Activated CD8-positive, alpha-beta memory T cell treated with anti-CD3 and anti-CD28 coated beads for 4 hours (primary cell): ENCODE measurements at places on chromosomes 16 and 17.

DNA sequence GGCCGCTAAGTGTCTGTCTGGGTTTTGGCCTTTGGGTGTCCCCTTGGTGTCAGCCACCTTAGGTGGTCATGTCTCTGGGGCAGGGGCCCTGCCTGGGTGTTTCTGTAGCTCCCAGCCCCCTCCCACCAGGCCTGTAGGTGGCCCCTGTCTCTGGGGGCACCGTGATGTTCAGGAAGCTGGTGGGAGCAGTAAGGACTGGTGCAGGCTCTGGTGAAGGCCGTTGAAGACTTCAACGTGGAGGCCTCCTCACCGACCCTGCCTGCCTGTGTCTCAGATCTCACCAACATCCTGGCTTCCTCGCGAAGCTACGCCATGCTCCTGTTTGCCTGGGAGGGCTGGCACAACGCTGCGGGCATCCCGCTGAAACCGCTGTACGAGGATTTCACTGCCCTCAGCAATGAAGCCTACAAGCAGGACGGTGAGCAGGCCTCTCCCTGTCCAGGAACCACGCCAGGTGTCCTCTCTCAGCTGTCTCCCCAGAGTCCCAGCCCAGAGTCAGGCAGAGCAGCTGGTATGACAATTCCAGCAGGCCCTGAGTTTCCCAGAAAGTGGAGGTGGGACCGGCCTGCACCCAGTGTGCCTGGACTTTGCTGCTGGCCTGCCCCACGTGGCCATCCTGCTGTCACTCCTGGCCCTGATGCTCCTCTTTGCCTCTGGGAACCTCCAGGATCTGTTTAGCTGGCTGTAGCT lies 2.8 kb downstream of the ACE start:
- DNase-seq = no peak

DNA sequence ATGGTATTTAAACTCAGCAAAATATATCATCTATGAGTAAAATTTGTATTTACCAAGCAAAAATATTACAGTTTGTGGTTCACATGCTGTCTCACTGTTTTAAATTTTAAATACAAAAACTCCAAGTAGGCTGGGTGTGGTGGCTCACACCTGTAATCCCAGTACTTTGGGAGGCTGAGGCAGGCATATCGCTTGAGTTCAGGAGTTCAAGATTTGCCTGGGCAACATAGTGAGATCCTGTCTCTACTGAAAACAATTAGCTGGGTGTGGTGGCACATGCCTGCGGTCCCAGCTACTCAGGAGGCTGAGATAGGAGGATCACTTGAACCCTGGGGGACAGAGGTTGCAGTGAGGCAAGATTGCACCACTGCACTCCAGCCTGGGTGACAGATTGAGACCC lies 37.3 kb downstream of the MAPT start:
- DNase-seq = no peak

GRCh38 chr16:69340095-69340644 lies 598 bp downstream of the NIP7 start:
- DNase-seq = no peak

GRCh38 chr16:81657781-81658180 lies 121.3 kb upstream of the PLCG2 start:
- no peak for DNase-seq

DNA sequence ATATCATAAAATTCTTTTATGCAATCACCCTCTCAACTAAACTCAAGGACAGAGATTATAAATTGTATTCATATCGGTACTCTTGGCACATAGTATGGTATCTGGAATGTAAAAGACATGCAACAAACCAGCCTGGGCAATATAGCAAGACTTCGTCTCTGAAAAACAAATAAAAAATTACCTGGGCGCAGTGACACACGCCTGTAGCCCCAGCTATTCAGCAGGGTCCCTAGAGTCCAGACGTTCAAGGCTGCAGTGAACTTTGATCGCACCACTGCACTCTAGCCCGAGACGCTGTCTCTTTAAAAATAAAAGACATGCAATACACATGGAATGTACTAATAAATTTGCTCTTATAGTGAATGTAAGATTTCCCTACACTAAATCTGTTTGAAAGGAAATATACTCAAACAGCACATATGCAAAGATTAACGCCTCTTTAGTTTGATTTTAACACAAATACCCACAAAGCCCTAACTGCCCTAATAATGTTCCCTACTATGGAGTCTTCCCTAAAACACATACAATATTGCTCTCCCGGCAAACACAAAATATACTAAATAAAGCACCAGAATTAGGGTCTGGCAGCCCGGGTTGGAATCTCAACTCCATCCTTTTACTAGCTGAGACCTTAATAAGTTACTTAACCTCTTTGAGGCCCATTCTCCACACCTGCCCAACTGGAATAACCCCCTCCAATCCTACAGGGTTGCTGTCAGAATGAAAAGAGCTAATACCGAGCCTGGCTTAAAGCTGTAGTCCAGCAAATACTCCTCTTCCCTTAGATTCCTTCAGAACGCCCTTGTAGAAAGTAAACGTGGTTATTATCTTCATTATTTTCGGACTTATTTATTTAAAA lies 1.2 kb downstream of the ABCA5 start:
- no peak for DNase-seq

DNA sequence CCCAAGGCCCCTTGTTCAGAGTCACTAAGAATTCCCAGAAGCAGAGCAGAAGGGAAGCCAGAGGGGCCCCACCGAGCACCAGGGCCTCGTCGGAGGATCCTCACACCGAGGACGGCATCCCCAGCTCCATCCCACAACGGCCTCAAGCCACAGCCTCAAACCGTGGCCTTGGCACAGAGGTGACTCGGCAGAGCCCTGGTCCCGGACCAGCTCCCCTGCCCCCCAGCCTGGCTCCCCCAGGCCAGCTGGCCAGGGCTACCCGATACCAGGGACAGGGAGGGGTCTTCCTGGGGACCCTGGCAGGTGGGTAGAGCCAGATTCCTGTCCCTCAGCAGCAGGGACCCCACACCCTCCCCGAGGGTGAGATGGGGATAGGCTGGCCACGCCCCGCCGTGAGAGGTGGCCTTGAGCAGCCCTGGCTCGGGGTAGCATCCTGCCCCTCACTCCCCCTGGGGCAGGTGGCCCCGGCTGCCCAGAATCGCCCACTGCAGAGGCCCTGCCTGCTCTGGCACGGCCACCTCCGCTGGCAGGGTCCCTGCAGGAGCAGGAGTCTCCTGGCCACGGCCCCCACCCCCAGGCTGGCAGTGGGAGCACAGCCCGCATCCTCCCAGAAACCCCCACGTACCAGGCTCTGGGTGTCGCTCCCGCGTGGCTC lies 5.6 kb upstream of the PVALEF start:
- no peak for DNase-seq

GRCh38 chr16:50282010-50282538 lies 15.7 kb downstream of the ADCY7 start:
- DNase-seq = peak; percentile 33

DNA sequence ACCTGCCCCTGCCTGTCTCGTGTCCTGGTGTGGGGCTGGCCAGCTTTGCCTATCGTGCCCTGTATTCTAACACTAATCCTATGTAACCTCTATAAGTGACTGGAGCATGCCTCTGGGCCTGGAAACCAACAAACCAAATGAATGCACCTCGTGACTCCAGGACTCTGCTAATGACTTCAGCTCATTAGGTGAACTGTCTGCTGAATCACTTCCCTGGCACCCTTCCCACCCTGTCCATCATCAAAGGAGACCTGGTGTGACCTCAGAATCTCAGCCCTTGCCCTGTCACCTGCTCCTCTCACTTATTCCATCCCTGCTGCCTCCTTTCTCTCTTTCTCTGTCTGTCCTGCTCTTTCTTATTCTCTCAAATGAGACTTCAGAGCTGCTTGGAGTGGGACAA lies 322.4 kb downstream of the CBLN1 start:
- DNase-seq = no peak

DNA sequence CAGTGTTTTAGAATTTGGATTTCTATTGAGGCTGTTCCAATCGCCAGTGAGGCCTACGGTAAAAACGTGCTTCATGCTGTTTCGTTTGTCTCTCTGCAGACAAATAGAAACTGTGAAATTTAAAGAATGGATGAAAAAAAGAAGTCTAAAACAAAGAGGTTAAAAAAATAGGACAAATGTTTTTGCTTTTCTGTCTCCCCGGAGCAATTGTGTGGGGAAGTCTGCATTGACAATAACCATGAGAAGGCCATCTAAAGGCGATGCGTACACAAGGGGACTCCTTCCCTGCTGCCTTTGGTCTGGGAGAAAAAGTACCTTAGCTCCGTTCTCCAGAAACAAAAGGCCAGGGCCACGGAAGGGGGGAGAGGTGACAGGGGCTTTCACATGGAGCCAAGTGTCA lies 4.6 kb upstream of the ZFHX3 start:
- no peak for DNase-seq

DNA sequence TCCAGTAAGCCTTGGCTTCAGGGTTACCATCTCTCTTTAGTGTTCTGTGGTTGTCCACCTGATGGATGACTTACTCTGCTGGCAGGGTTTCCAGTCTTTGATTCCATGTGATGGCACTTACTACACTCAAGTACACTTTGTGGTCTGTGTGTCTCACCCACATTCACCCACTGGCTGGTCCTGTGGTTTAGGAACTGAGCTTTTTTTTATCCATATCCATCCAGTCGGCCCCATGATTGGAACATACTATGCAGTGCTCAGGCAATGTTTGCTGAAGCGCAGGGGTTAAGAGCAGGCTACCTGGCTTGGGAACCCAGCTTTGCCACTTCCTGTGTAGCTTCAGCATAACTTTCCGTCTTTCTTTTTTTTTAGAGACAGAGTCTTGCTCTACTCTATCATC lies 2.8 kb upstream of the FUS start:
- no peak for DNase-seq

DNA sequence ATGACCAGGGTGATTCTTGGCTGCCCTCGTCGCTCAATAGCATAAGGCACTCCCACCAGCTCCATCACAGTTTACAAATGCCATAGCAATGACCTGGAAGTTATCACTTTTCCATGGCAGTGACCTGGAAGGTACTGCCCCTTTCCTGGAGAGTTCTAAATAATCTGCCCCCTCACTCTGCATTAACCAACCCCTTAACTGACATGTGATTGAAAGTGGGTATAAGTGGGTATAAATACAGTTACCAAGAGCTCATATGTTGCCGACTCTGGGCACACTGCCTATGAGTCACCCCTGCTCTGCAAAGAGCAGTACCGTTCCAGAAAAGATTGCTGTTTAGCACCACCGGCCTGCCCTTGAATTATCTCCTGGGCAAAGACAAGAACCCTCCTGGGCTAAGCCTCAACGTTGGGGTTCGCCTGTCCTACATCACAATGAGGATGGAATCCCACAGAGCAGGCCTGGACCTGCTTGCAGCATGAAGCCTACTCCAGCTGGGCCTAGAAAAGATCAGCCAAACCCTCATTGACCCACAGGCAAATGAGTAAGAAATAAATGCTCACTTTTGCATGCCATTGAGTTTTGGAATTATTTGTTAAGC lies 95.2 kb upstream of the SEC14L1 start:
- DNase-seq = no peak

GRCh38 chr16:5005916-5006315 lies 27.8 kb downstream of the NAGPA start:
- no peak for DNase-seq

GRCh38 chr16:89422527-89422904 lies 67.8 kb downstream of the ANKRD11 start:
- no peak for DNase-seq

- DNase-seq = no peak
Measured at GRCh38 chr17:17728550-17729251, 47.4 kb downstream of the RAI1 start.

DNA sequence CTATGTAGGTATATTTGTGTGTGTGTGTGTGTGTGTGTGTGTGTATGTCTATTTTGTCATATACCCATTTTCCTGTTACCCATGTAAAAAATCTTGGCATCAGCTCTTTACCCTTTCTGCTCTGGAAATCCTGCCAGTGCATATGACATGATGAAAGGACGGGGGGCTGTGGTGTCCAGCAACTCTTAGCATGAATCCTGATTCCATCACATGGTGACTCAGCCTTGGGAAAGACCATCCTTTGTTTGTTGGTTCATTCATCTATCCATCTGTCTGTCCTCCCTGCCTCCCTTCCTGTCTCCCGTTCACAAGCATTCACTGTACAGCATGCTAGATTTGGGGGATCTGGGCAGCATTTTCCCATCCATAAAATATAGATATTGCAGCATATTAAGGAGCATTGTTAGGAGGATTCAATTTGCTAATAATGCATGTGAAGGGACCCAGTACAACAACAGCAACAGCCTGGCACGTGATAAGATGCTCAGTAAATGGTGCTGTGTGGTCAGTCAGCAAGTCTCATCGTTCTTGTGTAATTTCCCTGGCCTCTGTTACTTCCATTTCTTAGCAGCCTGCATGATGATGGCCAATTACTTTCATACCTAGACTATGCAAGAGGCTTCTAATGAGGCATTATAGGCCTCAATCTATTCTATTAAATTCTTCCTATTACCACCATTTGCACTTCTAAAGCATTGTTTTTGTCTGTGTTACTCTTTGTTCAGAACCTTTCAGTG lies 191.0 kb downstream of the PRKCA start:
- no peak for DNase-seq

GRCh38 chr17:40935624-40936023 lies 1.8 kb downstream of the KRT23 start:
- DNase-seq = no peak

GRCh38 chr17:18185391-18185790 lies 1.8 kb downstream of the ALKBH5 start:
- DNase-seq = no peak

DNA sequence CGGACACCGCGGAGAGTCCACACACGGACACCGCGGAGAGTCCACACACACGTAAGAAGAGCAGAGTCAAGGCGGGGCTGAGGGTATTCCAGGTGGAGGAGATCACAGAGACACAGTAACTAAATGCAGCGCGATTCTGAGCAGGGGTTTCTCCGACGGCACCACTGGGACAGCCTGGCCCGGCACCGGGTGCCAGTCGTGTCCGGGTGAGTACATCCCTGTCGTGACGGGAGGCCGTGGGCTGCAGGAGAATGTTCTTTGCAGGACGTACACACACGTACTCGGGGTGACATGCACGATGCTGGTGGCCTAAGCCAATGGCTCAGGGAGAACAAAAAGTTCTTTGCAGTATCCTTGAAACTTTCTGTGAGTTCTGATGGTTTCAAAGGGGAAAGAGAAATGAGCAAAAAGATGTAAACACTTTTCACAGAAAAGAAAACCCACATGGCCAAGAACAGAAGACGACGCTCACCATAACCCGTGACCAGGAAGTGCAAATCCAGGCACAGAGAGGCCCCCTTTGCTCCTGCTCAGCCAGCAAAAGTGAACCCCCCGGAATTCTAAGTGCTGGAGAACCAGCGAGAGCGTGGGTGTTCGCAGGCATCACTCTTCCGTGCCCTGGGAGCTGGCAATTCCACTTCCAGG lies 53.7 kb upstream of the METRNL start:
- no peak for DNase-seq

DNA sequence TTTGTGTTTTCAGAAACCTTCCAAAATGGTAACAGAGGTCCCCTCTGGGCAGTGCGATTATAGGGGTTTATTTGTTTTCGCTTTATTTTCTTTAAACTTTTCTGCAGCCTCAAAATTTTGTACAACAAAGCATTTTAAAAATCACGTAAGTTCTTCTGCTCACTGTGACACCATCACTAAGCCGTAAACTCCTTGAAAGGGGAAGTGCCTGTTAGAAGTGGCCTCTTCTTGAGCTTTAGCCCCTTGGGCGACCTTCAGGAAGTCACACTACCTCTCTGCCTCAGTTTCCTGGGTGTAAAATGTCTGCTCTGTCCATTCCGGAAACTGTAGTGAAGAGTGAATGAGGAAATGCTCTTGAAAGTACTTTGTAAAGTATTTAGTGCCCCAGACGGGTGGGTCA lies 26.6 kb downstream of the ARHGAP27 start:
- DNase-seq = no peak

GRCh38 chr16:67959536-67960329 lies 8.7 kb downstream of the SLC12A4 start:
- DNase-seq = no peak
